ENCODE measurements at places on chromosomes 3 and 15.
A peak's percentile ranks its signal among the peaks of the same experiment; 100 is the strongest.

DNA sequence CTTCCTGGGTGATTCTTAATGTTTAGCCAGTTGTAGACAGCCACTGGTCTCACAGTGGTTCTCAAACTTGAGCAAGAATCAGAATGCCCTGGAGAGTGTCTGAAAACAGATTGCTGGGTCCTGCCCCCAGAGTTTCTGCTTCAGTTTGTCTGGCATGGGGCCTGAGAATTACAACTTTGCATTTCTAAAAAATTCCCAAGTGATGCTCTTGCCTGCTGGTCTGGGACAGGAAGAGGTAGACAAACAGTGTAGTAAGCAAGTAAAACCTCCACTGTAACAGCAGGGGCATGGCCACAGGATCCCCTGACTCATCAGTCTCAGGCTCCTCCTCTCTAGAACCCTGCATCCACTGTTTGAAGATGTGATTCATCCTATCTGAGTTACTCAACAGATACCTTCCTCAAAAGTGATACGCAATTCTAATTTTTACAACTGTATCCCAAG is 36.5 kb downstream of the DZIP1L start:
- DNase-seq, result peak; percentile 71

GRCh38 chr3:24278543-24278942 is 216.1 kb downstream of the THRB start:
- no peak for DNase-seq

DNA sequence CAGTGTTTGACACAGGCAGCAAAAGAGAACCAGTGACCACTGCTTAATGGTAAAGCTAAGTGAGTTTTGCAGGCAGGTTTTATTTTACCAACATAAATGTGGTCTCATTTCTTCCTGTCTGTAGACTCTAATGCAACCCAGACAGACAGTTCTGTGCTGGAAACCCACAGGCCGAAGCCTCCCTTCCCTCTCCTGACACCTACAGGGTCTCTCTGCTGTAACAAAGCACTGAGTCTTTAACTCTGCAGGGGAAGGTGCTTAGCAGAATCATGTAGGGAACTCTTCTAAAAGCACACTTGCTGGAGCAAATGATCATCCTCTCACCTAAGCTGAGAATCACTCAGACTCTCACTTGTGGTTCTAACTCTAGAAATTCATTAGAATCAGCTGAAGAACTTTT is 200.3 kb downstream of the KBTBD8 start:
- no peak for DNase-seq

DNA sequence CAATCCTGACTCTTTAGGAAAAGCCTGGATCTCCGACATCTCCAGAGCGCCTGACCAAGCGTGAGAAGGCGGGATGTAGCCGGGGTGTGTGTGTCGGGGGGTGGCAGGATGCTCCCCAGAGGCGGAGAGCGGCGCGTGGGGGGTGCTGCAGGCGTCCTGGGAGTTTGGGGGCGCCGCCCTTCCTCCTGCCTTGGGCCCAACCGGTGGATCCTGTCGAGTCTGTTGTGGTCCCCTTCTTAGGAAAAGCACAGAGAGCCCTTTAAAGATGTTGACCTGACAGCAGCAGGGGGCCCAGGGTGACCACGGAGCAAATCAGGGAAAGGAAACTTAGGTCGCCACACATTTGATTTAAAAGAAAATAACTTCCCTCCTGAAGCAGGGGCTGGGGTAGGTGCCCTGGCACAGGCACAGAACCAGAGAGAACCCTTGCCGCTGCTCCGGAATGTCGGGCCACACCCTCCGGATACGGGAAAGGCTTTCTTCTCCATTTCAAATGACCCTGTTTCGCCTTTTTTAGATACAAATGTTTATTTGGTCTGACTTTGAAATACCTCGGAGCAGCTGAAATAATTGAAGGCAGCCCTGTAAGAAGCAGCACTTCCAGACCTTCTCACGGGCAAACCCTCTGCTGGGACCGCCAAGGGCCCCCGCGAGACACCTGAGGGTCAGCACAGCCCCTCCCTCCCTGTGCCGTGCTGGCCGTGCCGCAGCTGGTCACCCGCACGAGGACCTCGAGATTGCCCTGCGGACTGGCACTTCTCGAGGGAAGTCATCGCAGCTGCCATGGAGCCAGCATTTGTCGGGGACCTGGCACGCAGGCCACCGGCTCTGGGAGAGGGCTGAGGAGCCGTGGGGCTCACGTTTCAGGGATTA is 102.9 kb upstream of the KLF13 start:
- DNase-seq, result no peak

DNA sequence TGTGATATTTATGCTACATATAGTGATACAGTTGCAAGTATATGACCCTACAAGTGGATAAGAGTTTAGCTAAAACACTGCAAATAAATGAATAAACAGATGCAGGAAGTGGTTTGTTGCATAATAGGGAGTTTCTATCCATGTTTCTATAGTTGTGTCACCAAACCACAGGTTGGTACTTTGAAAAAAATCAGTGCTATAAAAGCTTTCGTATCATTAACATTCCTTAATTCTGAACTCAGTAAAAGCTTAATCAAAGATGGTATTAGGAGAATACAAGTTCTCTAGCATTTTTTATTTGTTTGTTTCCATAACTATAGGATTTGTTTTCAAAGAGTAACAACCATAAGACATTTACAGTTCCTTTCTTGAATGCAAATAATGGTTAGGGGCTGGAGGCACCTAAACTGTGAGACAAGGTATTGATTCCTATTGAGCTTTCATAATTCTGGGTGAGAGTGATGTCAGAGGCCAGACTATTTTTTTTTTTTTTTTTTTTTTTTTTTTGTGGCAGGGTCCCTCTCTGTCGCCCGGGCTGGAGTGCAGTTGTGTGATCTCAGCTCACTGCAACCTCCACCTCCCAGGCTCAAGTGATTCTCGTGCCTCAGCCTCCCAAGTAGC is 29.6 kb downstream of the CPOX start:
- no peak for DNase-seq

GRCh38 chr15:83581381-83581780 is 72.5 kb upstream of the ADAMTSL3 start:
- no peak for DNase-seq

DNA sequence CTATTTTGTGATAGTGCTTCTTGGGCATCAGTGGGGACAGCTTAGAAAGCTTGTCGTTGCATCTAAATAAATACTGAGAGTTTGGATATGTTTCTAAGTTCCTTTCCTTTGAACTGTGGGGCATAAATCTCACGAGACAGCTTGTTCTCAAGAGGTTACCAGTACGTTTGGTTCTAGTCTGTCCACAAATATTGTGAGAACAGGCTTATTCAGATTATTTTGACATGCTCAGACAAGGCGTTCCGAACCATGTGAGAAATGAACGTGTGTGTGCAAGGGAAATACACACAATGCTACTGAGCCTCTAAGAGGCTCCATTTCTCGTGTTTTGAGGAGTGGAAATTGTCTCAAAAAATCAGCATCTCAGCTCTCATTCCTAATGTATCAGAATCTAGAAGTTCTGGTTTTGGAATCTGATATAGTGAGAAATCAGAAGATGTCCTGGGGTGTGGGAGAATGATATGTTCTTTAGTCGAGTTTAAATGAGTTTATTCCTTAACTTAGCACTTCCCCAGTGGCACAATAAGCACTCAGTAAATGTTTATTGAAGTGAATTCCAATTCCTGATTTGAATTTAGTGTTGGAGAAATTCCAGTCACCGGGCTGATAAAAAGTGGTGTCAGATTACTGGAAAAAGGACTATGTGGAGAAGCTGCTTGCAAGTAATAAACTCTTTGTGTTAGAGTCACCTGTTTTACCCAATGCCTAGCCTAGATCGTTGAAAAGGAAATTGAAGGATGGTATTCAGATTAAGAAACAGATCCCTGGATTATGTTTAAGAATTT is 481.5 kb downstream of the LPP start:
- no peak for DNase-seq

GRCh38 chr3:138271189-138271794 is 58.4 kb downstream of the NME9 start:
- no peak for DNase-seq

- DNase-seq, result no peak
Measured at GRCh38 chr15:81052046-81052445, 51.3 kb downstream of the TLNRD1 start.

- DNase-seq, result peak; percentile 36
Measured at GRCh38 chr3:182710557-182711157, 82.6 kb upstream of the ATP11B start.

DNA sequence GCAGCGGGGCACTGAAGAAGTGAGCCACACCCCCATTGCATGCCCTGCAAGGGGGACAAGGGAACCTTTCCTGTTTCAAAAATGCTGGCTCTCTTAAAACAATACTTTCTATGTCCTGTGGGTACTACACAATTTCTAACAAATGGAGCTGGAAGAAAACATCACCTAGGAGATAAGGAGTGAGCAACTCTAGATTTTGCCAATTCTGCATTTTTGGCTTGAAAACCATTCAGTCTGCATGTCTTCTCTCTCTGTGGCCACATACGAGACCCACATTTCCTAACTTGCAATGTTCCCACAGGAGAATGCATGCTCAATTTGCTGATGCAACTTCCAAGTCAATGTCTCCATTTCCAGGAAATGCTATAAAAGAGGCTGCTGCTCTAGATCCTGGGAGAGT is 662.0 kb downstream of the SQOR start:
- no peak for DNase-seq

GRCh38 chr3:57958642-57959422 is 49.4 kb upstream of the FLNB start:
- DNase-seq, result no peak
